ENCODE measurements at places on chromosomes 13 and 19.

GRCh38 chr13:46553521-46553885, 533 bp downstream of the LRCH1 start:
- no peak for DNase-seq

DNA sequence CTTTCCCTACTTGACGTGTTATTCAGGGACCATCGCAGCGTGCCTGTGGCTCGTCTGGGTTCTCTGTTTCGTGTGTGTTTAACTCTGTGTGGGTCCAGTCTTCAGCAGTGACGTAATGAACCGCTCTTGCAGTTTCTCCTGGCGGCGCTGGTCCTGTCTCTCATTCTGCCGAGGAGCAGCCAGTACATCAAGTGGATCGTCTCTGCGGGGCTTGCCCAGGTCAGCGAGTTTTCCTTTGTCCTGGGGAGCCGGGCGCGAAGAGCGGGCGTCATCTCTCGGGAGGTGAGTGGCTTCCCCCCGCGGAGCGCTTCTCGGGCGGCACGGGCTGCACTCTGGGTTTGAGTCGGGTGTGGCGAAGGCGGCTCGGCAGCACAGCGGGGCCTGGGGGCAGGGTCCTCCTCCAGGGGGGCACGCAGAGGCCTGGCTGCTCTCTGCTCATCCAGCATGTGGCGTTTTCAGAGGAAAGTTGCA, 36.3 kb upstream of the TFDP1 start:
- DNase-seq, result no peak

GRCh38 chr13:27455331-27455855, 5.0 kb upstream of the MTIF3 start:
- peak; percentile 16 for DNase-seq

- DNase-seq, result no peak
Measured at GRCh38 chr13:74226791-74227475, 92.7 kb upstream of the KLF12 start.

DNA sequence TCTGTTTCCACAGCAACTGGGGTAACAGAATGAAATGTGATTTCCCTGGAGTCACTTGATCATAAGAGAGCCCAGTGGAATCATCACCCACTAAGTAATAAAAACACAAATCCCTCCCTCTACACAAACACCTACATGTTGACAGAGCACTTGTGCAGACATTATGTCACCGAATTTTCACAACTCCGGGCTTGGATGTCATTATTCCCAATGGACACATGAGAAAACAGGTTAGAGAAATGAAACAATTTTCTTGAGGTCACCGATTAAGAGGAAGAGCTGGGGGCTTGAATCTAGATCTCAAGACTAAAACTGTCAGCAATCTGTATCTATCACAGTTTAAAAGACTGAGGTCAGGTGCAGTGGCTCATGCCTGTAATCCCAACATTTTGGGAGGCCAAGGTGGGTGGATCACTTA, 3.1 kb downstream of the XRCC1 start:
- peak; percentile 46 for DNase-seq

DNA sequence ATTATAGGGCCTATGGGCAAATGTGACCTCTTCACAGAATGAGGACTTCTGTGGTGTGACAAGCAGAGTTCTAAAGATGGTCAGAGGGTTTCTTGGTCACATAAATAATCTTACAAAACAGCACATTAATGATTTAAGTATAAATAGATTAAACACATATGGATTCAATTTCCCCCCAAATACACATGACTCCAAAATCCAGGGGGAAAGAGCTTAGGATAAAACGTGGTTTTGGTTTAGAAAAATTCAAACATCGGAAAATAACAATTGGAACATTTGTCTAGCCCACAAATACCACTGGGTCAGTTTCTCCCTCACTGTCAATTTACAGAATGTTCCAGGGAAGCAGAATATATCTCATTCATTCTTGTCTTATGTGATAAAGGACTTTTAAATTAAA, 283.1 kb downstream of the COG6 start:
- DNase-seq, result no peak

DNA sequence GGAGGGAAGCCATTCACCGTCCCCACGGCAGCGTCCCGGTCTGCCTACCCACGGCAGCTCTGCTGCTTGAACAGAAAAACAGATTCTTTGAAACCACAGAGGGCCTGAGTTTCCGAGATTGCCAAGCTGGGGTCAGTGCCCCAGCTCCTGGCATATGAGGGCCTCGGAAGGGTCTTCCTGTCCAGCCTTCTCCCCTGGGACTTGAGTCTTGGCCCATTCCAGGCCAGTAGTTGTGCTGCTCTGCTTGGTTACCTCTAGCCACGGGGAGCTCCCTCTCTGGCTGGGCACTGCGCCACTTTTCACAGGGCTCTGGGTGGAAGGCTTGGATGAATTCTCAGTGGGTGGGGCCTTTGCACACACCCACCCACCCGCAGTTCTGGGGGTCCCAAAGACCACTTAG, 8.6 kb upstream of the SPIB start:
- no peak for DNase-seq

- DNase-seq, result no peak
Measured at GRCh38 chr19:35347930-35348298, 212 bp downstream of the FFAR1 start.

DNA sequence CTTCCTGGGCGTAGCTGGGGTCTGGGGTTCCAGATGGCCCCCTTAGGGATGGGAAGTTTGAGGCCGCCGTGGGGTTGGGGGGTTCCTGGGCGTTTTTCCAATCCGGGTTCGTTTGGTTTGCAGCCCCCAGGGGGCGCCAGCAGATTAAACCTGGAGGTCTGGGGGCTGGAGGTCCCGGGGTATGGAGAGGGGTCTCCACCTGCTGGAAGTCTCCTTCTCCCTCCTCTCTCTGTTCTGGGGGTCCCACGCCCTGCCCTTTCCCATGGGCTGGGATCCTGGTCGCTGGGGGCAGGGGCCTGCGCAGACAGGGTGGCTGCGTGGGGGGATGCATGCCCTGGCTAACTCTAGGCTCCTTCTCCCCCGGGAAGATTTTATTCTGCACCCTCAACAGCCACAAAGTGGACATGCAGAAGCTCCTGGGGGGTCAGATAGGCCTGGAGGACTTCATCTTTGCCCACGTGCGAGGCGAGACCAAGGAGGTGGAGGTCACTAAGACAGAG, 899 bp downstream of the GIPC3 start:
- DNase-seq, result peak; percentile 57

DNA sequence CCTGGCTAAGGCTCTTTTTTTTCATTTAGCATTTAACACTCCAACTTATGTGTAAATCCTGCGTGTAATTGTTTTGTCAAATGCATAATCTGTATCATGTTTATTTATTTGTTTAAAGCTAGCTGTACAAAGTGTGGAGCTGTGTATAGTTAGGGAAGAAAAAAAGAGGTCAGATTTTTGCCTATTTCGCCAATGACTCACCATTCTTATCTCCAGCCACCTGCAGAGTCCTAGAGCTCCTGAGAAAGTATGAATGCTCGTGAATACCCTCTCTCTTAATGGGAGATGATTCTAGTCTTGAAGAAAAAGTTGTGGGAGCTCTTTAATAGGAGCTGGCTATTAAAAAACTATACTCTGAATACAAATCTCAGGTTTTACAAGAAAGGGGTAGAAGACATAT, 778.8 kb upstream of the SLITRK5 start:
- DNase-seq, result no peak

DNA sequence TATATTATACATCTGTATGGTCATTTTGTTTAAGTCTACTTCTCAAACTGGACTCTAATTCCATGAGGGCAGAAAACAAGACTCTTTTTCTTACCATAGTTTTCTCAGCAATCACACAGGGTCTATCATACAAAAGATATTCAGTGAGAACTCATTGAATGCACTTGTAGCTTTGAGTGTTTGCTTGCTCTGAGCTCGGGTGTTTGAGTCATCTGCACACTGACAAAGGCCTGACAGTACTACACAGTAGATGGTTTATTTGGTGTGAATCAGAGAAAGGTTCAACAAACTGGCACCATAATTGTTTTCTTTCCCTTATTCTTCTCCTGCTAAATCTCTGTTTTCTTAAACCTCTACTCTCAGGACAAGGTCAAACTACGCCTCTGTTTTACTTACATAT, 586.4 kb downstream of the LMO7 start:
- no peak for DNase-seq

- DNase-seq, result no peak
Measured at GRCh38 chr13:46666727-46667456, 113.9 kb downstream of the LRCH1 start.
